ENCODE measurements at places on chromosomes 13 and 19.

- no peak for DNase-seq
Observed at GRCh38 chr13:96490496-96490989, 400.6 kb downstream of the HS6ST3 start.

DNA sequence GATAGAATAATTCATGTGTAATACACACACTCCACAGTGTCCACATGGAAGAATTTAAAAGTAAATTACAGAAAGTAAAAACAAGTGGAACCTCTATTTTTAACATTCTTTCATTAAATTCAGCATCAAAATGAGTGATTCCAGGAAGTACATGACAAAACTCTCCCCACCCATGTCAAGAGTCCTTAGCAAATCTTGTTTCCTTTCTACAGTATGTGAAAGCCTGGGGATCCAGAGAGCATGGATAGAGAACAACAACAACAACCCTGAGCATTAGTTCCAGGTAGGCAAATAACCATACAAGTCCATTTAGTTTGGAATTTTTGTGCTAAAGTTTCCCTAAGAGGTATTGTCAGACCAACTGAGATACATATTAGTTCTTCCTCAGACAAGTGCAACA, 267.9 kb downstream of the ENOX1 start:
- no peak for DNase-seq

DNA sequence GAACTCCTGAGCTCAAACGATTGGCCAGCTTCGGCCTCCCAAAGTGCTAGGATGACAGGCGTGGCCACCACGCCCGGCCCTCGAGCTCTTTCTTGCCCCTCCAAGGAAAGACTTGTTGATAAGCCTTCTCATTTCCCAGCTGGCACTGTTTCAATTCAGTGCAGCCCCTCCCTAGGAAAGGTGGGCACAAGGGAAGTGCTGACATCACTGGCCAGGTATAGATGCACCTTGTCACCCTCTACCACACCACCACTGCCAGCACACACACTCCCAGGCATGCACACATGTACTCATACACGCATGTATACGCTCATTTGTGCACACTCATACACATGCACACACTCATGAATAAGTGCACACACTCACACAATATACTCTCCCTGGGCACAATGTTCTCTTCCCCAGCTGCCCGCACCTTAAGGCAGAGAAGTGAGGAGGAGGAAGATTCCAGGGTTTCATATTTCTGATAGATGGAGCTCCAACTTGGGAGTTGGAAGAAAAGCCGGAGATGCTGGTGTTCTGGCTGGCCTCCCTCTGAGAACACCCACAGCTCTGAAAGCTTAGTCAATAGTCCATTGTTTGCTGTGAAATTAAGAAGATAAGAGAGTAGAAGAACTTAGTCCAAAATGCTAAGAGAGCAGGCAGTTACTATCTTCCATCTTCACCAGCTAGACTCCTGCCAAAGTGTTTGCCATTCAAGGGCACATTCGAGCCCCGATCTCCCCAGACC, 196.7 kb downstream of the FOXO1 start:
- DNase-seq: no peak

DNA sequence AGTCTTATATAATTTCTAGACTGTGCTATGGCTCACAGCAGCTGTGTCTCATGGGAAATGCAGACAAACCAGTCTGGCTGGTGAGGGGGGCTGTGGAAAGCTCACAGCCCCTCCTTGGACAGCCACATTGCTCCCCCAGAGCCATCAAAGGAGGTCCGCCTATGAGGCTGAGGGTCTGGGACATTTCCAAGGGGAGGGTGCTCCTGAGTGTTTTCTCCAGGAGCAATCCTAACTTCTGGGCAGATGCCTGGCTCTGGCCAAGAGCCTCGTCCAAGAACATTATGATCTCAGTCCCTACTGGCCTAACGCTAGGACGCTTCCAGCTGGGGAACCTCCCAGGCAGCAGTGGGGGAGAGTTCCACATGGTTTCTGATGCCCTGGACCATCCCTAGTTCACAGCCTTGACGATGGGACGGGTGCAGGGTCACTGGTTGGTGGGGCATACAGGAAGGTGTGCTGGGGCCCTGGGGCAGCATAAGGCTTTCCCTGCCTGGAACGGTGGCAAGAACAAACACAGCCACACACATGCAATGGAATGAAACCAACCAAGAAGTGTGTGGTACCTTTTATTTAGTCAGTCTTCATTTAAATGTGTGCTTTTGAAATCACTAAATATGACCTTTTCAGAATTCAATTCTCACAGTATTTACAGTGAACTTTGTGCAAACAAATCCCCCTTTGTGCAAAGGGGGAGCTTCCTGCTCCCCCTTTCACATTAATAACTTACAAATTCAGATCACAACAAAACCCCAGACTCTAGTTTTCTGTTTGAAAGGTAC, 60.6 kb downstream of the CDADC1 start:
- DNase-seq: no peak

GRCh38 chr19:33705090-33705847, 83.5 kb downstream of the CHST8 start:
- DNase-seq: no peak

DNA sequence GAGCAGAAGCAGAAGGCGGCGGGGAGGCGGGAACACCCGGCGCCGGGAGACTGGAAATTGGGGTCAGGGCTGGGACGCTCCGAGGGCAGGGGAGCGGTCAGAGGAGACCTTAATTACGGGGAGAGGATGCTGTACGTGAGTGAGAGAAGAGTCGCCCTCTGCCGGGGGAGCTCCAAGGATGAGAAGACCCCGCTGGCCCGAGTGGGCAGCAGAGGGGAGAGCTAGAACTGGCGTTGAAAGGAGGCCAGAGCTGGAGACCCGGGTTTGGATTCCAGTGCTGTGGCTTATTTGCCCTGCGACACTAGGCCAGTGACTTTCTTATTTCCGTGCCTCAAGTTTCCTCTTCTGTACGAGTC, 536 bp downstream of the FAM32A start:
- DNase-seq: peak; percentile 36

DNA sequence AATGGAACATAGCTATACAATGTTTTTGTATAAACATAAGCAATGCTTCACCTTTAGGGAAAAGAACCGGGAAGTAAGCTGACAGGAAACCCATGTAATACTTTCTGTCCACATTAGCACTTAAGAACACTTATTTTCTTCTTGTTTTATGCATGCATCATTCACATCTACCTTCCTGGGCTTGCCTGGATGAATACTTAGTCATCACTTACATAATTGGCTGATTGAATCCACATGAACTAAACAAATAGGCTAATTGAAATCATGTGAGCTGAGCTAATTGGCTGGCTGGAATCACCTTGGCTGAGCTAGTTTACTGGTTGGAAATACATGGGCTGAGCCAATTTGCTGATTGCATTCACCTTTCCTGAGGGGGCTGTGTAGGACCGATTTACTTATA, 78.8 kb downstream of the ZNF726 start:
- DNase-seq: no peak
